EL (cell line): ENCODE measurements at places on chromosomes 6 and 20.
A peak's percentile ranks its signal among the peaks of the same experiment; 100 is the strongest.

GRCh38 chr20:38430679-38431325 is 4.3 kb downstream of the SNHG17 start:
- DNase-seq: no peak

DNA sequence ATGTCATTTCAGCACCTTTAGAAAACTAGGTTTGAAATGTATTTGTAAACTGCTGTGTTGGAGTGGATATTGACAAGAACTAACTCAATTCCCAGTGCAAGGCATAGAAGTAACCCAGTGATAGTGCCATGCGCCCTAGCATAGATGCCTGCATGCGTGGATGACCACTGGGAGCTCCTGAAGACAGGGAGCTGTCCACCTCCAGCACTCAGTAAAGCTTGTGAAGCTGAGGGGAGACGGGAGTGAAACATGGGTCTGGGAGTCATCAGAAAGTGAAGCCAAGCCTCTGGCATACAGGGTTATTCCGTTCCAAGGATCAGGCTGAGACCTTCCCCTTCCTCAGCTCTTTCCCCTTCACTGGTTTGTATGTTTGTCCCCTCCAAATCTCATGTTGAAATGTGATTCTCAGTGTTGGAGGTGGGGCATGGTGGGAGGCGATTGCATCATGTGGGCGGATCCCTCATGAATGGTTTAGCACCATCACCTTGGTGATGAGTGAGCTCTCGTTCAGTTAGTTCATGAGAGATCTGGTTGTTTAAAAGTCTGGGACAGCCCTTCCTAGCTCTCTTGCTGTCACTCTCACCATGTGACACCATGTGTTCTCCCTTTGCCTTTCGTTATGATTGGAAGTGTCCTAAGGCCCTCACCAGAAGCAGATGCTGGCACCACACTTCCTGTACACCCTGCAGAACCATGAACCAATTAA is 146.5 kb upstream of the FERMT1 start:
- no peak for DNase-seq

DNA sequence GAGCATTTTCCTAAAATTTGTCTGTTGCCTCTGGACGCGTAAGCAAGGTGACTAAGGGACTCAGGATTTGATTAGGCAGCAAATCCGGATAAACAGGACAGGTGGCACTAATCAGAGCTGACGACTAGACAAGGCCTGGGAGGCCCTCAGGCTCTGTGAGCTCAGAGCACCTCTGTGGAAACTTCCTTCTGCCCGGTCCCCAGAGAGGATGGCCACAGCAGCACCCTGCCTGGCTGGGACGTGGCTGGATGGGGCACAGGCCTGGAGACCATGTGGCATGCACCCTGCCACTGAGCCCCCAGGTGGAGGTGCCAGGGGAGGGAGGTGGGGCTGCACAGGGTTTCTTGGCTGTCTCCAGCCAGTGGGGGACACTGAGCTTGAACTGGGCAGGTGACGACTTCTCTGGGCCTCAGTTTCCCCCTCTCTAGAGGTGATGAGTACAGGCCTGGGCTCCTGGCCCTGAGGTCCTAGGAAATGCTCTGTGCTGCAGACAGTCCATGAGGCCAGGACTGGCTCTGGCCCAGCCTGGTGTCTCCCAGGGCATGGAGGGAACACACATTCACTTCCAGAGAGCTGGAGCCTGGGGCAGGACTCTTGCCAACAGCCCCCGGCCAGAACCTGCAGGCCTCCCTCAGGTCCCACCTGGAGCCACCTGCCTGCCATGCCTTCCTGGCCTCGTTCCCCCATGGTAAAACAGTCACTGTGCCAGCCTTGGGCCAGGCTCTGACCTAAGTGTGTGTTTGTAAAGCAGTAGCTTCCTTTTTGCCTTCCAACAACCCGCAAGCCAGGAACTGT is 39.6 kb upstream of the STX16 start:
- no peak for DNase-seq

- no peak for DNase-seq
Measured at GRCh38 chr20:50242548-50242862, 51.9 kb downstream of the CEBPB start.

GRCh38 chr20:32681175-32682084 is 7.7 kb upstream of the C20orf203 start:
- DNase-seq: peak; percentile 41

DNA sequence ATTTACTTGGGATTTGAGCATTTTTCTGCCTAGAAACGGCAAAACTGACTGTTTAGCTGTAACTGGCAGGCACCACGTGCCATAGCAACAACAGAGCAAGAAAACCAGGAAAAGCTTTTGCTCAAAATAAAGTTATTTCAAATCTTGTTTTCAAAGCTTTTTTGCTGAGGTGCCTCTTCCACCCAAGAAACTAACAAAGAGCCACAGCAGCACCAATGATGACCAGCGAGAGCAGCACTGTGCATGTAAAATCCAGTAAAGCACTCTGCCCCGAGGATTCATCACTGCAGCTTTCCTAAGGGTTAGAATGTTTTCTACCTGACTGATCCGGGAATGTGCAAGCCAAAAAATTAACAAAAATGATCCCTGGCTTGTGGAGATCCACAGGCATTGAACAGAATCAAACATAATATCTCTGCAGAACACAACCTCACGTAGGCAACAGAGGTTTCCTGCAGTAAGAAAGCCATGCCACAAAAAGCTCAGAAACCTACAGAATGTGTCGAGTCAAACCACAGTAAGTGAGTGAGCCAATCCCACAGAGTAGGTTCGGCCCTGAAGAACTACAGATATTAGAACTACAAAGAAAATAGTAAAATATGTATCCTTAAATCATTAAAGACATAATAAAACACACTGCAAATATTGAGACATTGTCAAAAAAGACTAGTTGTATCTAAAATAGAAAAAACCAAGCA is 7.4 kb upstream of the ULBP3 start:
- DNase-seq: no peak
